Activated T-helper 1 cell treated with anti-CD3 and anti-CD28 coated beads, Interleukin-2, amount 50 U/mL, for 16 hours (primary cell): ENCODE measurements at places on chromosomes 12 and 14.
A peak's percentile ranks its signal among the peaks of the same experiment; 100 is the strongest.

- no peak for DNase-seq
Observed at GRCh38 chr12:26773313-26774104, 59.5 kb downstream of the ITPR2 start.

DNA sequence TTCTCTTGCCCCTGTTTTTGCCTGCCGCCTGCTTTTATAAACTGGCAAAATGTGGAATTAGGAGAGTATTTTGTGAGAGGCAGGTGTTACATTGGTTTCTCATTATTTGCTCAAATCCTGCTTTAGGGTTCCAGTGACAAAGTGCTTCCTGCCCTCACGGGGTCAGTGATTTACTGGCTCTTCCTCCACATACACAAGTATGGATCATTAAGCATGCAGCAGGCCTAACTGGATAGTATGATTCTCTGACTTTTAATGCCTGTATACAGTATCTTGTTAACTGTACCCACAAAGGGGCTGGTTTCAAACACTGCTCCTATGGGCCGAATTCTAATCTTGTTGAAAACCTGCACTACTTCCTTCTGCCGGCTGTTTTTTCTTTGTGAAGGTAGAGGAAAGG is 63.2 kb downstream of the PTCSC3 start:
- DNase-seq, result no peak

- DNase-seq, result no peak
Observed at GRCh38 chr12:11777962-11778361, 128.5 kb downstream of the ETV6 start.

DNA sequence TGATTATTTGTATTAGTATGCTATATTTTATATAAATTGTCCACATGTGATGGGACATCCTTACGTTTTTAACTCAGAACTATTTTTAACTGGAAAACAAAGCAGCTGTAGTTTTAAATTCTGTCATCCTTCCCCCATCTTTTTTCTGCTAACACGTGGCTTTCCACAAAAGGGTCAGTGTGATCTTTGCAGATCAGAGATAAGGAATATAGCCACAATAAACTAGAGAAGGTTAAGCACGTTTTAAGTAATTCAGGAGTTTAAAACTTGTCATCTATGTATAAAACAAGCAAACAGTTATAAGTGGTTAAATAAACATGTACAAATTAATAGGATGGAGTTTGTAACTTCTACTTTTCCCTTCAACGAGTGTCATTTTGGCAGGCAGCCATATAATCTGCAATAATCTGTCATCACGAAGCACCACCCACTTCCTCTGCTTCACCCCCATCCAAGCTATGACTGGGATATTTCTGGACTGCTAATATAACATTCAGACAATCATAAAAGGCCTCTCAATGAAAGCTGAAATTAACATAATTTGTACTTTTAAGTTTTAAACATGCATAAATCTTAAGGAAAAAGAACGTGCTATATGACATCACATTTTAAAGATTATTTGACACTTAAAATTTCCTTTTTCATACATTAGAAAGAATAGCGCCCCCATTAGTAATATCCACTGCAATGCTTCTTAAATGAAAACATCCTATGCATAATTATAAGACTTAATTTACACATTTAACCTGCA is 15.3 kb downstream of the TAOK3 start:
- DNase-seq, result no peak

- no peak for DNase-seq
Observed at GRCh38 chr12:89782807-89783206, 74.2 kb upstream of the ATP2B1 start.

- no peak for DNase-seq
Observed at GRCh38 chr14:24441904-24442239, 704 bp downstream of the SDR39U1 start.

- DNase-seq, result no peak
Observed at GRCh38 chr12:130017591-130018449, 114.0 kb upstream of the TMEM132D start.

DNA sequence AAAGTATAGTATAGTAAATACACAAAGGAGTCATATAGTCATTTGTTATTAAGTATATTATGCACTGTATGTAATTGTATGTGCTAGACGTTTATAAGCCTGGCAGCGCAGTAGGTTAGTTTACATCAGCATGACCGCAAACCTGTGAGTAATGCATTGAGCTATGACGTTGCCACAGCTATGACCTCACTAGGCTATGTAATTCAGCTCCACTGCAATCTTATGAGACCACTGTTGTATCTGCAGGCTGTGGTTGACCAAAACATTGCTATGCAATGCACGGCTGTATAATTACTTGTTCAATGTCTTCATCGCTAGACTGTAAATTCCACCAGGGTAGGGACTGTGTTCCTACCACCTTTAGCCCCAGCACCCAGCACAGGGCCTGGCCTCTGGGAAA is 53.2 kb upstream of the VASH1 start:
- DNase-seq, result no peak

GRCh38 chr12:54579258-54579657 is 9.2 kb downstream of the PPP1R1A start:
- no peak for DNase-seq

GRCh38 chr14:54446161-54446693 is 5.1 kb upstream of the CNIH1 start:
- no peak for DNase-seq

DNA sequence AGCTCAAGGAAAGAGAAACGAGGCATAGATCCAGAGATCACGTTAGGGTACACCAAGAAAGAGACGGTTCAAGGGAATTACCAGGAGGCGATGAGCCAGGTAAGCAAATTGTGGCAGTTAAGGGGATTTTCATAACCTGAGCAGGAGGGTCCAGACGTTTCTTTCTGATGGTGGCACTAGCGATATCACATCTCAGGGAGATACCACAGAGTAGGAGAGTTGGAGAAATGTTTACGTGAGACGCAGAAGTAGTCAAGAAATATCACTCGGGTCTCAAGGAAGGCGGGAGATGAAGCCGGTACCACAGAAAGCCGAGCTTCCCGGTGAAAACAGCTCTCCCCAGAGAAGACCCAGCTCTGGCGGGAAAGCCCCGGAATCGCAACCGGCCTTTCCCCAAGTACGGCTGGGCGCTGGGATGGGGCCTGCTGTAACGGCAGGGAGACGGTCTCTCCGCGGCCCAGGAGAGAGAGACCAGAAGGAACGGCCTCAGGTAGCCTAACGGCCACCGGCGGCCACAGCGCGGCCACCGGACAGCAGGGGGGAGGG is 485 bp downstream of the SENP1 start:
- peak; percentile 14 for DNase-seq

DNA sequence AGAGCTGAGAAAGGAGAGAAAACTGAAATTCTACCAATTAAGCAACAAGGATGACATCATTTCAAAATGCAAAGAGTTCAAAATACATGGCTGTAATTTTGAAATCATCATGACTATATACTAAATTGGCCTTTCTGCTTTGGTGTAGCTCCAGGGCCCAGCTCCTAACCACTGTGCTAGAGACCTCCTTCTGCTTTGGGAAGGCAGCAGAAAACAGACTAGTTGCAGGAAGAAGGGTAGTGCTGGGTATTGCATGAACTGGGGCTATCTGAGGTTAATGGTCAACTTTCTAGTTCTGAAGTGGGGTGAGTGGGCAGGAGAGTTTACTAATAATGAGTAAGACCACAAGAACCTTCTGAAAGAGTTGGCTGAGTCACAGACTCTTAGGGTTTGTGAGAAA is 66.2 kb downstream of the PTGER2 start:
- no peak for DNase-seq
